Mesothelial cell of epicardium (in vitro differentiated cells): ENCODE measurements at places on chromosomes 7 and 10. TPM values are rescaled to one million over a fixed set of nuclear protein-coding genes. Genes with fewer than 3 reads are reported as not detected.

DGKB gene
- 3.1 to 3.9 TPM (median 3.5 TPM) in 3 replicates for total RNA-seq

CYP2C19 gene
- not detected in 3 replicates for total RNA-seq

SLK gene
- total RNA-seq, result 29.3 to 30.2 TPM (median 29.7 TPM) in 3 replicates

LLCFC1 gene
- total RNA-seq, result not detected in 3 replicates
